ENCODE measurements at places on chromosomes 5 and 9.

DNA sequence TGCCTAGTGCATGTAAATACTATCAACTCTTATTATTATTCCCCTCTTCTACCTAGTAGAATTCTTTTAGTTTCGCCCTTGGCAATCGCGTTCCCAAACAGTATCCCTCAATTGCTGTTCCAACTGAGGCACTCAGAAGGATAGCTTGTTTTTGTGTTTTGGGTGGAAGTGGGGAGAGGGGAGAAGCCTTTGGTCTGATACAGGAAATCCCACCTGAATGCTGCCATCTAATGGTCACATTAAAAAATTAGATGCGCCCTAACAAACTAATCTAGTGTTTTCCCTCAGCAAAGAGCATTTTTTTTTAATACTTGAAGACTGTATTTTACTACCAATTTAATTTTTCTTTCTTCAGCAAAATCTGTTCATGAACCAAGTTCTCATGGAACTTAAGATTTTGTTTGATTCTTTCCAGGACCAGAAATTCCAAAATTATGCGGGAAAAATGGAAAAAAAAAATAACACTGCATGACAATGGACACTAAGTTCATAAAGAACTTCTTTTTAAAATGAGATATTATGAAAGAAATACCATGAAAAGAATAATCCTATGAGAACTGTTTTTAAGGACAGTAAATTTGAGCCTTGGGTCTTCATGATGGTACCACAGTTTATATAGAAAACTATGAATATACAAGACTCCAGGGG lies 22.2 kb upstream of the GLDC start:
- DNase-seq, result no peak

DNA sequence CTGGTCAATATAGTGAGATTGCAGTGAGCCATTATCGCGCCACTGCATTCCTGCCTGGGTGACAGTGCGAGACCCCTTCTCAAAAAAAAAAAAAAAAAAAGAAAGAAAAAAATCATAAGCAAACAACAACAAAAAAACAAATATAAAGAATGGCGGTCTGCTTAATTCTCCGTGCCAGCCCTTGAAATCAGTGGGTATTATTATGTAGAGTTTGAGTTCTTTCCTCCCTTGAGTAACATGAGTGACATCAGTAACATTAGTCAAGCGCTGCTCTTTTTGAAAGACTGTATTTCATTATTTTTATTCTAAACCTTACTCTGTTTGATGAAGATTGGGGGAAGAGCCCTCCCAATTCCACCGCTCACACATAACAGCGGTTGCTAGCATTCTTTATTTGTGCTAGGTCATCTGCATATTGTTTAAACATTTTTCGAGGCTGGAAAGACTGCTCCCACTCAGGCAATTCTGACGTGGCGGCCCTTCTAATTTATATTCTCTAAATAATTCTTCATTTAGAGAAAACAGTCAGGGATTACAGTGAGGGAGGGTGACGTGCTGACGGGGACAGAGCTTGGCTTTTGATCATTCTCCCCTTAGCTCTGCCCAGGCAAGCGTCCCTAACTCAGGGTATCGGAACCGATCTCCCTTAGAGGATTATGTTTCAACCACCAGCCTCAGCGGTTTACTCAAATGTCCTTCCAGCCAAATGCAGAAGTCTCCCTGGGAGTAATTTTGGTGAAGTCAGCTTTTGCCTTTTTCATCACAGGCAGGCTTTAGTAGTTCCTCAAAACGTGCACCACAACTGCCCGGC lies 860 bp upstream of the MARCHF6 start:
- DNase-seq, result no peak

- DNase-seq, result no peak
These were observed 355.1 kb downstream of the ADAMTS6 start for GRCh38 chr5:65126542-65127069.

DNA sequence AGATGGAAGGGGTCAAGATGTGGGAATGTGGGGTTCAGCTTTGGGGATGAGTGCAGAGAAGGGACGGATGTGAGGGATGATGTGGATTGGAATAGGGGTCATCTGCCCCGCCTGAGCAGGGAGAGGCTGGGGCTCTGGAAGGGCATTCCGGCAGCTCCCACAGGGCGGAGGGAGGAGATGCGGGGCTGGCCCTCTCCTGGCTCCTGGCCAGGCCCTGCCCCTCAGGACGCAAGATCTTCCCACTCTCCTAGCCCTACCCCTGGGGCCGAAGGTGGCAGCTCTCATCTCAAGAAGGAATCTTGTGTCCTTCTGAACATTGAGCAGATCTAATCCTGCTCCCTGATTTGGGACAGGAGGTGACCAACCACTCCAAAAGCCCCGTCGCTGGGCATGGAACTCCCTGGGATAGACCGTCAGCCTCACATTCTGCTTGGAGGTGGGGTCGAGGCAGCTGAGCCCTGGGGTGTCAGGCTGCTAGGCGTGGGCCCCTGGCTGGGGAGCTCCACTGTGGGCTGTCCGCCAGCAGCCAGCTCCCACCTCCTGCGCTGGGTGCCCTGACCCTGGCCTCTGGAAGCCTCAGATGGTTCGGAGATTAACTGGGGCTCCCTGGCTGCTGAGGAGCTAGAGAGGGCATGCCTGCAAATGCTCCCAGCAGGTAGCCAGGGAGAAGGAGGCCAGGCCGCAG lies 125.2 kb downstream of the ZNF354C start:
- DNase-seq, result no peak

DNA sequence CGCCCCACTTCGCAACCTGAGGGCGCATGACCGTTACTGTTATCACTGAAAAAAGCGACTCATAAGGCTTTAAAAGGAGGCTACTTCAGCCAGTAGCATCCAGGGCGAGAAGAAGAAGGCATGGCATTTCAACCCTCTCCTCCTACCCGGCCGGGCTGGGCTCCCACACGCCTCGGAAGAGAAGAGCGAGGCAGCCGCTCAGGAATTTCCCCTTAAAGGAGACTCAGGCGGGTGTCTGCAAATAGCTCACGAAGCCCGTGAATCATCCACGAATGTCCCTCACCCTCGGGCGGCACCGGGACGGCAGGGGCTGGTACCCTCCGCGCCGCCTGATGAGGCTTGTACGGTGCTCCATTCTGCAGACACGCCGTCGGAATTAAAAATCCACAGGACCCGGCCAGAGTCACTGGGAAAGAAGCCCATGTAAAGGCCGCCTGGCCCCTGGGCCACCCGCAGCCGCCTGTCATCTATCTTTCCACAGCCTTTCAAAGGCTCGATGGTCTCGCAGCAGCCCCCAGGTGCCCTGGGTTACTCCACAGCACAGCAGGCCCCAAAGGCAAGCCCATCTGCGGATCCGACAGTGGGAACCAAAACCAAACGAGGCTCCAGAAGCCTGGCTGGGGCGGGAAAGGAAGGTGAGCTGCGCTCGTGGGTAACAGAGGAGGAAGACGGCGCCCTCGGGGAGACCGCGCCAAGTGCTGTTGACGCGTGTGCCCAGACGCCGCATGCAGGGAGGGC lies 11.8 kb downstream of the SLC12A7 start:
- no peak for DNase-seq

DNA sequence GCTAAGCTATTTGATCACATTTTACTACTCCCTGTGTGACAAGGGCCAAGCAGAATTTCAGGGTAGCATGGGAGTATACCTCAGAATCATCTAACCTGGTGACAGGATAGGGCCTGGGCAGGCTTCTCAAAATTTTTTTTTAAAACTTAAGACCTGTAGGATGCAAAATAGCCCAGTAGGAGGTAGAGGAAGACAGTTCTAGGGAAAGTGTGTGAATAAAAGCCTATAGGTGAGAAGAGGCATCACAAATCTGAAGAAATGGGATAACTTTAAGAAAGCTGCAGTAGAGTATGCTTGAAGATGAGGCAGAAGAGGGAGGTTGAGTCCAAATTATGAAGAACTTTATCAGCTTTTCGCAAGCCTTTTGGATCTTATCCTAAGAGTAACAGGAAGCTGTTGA lies 32.3 kb downstream of the CNTRL start:
- no peak for DNase-seq

- no peak for DNase-seq
These were observed 3.8 kb downstream of the BARHL1 start for GRCh38 chr9:132585954-132586829.

- no peak for DNase-seq
These were observed 575.8 kb downstream of the TLE1 start for GRCh38 chr9:81113453-81114124.

DNA sequence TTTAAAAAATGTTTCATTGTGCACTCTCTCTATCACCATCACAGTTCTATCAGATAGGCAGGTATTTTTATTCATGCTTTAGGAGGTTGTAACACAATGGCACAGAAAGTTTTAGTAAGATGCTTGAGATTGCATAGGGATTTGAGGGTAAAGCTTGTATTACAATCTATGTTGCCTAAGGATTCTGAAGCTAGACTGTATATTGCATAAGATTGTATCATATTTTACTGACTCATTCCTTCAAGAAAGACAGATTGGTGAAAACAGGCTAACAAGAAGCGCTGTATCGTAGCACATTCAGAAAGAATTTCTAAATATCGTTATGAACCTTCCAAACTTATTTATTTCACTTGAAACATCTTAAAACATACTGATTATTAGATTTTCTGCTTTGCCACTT lies 577.7 kb downstream of the EBF1 start:
- DNase-seq, result no peak

DNA sequence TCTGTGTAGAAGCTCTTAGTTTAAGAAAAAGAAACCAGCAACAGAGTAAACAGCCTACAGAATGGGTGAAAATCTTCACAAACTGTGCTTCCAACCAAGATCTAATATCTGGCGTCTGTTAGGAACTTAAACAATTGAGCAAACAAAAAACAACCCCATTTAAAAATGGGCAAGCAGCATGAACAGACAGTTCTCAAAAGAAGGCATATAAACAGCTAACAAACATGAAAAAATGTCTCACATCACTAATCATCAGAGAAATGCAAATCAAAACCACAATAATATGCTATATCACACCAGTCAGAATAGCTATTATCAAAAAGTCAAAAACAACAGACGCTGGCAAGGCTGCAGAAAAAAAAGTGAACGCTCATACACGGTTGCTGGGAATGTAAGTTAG lies 83.7 kb upstream of the CCDC152 start:
- no peak for DNase-seq

DNA sequence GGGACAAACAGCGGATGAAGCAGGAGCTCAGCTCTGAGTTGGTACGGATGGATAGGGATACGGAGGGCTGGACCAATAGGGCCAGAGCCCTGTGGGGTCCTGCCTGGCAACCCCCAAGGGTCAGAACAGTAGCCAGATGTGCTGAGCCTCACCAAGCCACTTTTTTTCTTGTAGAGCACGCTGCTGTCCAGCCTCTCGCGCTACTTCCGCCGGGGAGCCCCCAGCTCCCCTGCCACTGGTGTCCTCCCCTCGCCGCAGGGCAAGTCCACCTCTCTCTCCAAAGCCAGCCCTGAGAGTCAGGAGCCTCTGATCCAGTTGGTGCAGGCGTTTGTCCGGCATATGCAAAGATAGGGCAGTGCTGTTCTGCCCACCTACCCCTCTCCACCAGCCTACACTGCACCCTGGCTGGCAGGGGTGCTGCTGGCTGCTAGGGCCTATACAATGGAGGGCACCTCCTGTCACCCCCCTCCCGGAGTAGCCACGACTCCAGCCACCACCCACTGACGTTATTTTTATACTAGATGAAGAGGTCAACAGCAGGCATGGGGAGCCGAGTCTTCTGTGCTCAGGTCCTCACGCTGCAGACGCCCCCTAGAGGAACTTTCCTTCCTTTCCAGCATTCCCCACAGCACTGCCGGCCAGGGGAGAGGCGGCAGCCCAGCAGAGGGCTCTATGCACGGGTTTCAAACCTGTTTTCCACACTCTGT lies 21.6 kb downstream of the SH3GLB2 start:
- DNase-seq, result no peak

GRCh38 chr9:30932226-30932625 lies 1452.2 kb upstream of the ACO1 start:
- DNase-seq, result no peak

DNA sequence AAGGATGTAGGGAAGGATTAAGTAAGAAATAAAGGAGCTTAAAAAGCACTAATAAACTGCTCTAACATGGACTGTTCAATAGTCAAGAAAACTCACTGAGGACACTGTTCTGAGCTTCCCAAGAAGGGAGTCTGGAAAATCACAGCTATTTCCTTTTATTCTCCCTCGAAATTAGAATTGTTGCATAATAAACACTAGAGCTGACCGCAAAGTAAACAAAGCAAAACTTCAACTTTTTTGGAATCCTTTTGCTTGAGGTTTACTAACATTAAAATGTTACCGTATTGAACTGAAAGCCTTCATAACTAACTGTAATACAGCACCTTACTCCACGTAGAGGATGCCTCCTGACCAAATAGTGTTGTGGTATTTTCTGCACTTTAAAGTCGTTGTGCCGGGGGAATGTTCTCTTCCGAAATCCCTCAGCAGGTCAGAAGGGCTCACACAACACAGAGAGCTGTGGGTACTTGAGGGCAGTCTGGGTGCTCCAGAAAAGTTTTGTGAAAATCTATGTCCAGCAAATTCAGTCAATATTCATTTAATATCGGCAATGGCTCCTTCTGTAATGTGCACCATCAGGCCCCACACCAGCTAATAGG lies 59.2 kb downstream of the TTLL11 start:
- no peak for DNase-seq

- no peak for DNase-seq
These were observed 166.9 kb downstream of the CDC42SE2 start for GRCh38 chr5:131430794-131431193.

GRCh38 chr9:63859475-63860215 lies 1425.4 kb downstream of the FOXD4L5 start:
- no peak for DNase-seq

GRCh38 chr9:89699646-89700045 lies 94.8 kb downstream of the GADD45G start:
- no peak for DNase-seq

DNA sequence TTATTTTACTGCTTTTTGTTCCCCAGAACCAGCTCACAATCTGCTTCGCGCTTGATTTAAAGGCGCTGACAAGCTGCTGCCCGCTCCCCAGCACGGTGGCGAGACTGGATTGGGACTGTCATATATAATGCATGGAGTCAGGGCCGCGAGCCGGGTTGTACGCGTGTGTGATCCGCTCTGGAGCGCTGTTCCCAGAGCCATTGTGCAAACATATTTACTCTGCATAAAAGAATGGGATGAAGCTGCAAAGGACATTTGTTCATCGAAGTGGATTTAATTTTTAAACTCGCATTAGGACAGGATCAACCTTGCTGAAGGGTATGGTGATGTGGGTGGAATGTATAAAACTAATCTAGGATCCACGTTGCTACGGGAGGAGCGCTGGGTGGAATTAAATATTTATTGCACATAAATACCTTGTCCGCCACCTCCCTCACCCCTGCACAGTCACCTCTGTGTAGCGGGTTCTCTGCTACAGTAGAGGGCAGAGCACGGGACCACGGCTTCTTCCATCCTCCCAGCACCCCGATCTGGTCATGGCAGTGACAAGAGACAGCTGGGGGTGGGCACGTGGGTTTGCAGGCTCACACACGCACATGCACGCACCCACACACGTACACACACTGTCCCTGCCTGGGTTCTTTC lies 18.1 kb upstream of the FCN1 start:
- no peak for DNase-seq

- no peak for DNase-seq
These were observed 429.2 kb downstream of the DMAC1 start for GRCh38 chr9:7370381-7370780.

GRCh38 chr5:146962801-146963355 lies 84.3 kb upstream of the PPP2R2B start:
- no peak for DNase-seq

- no peak for DNase-seq
These were observed 198.1 kb downstream of the TSSK1B start for GRCh38 chr5:113236536-113237288.
